ENCODE measurements at places on chromosomes 5 and 9. TPM values are rescaled to one million over a fixed set of nuclear protein-coding genes. Genes with fewer than 3 reads are reported as not detected.

GRCh38 chr9:134432471-134432870 lies 106.2 kb downstream of the RXRA start:
- DNase-seq = no peak

DNA sequence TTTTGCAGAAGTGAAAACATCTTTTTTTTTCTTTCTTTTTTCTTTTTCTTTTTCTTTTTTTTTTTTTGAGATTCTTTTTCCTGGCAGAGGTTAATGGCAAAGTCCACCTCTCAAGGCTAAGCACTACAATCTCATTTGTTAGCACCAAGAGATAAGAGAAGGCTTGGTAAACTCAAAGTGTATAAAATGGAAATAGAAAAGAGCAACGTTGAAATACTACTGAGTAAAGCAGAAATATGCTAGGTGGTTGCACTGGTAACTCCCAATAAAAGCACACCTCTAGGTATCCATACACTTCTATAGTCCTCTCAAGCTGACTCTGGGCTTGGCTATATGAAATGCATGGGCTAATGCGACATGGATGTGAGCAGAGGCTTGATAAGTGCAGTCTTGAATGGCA lies 188.9 kb downstream of the RAB3C start:
- no peak for DNase-seq

DNA sequence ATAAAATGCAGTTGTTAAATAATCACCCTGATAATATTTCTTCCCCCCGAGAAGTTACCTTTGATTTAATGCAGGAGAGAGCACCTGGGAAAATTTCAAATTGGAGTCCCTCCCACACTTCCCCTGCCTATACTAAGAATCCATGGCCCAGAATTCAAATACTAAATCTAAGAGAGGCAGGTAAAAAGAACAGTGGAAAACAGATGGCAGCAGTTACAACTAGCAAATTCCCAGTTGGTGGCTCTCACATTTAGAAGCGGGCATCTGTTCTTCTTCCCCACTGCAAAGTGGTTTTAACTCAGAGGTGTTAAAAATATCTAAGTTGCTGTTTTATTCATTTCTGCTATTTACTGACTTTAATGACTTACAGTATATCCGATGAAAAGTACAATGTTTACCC lies 210.4 kb upstream of the ELAVL2 start:
- no peak for DNase-seq

DNA sequence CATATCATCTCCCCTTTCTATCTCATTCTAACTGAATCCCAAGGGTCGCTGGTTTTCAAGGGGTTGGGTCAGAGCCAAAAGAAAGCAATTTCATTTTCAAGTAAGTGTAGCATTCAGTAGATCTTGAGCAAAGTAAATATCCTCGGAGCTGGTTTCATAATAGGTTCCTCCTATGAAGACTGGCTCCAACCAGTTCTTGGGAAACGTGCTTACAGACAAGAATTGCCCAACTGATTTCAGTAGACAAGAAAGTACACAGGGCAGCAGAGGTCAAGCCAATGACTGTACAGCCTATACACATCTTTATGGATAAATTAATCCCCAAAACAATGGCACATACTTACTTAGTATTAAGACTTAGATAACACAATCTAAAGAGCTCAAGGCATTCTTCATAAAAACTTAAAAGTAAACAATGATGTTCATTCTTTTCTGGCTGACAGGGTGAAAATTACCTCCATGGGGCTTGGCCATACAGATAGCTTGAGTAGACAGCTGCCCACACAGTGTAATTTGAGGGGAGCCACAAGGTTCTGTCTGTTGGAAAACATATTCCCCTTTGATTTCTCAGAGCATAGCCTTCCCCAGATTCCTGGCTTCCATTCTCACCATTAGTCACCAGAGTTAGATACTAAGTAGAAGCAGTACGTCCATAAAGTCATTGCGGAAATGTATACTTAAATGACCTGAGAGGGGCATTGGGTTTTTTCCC lies 163.9 kb downstream of the ARRDC3 start:
- DNase-seq = peak; percentile 25

Gene CCNO
- polyA plus RNA-seq = 0.18 TPM

- no peak for DNase-seq
Measured at GRCh38 chr5:134008266-134008749, 3.5 kb upstream of the VDAC1 start.

DNA sequence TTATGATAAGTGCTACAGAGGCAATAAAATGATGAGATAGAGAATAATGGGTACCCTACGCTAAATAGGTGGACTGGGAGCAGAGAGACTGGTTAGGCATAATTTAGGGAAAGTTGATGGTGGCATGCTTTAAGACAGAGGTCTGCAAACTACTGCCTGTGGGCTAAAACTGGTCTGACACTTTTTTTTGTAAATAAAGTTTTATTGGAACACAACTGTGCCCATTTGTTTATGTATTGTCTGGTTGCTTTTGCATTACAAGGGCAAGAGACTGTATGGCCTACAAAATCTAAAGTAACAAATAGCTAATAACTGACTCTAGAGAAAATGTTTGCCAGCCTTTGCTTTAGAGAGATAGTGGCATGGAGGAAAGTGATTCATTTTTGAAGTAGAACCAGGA lies 2.5 kb downstream of the ERCC6L2 start:
- DNase-seq = no peak

- DNase-seq = no peak
Measured at GRCh38 chr5:132102101-132102701, 28.6 kb downstream of the CSF2 start.

- DNase-seq = no peak
Measured at GRCh38 chr5:39299962-39300361, 64.3 kb downstream of the C9 start.

DNA sequence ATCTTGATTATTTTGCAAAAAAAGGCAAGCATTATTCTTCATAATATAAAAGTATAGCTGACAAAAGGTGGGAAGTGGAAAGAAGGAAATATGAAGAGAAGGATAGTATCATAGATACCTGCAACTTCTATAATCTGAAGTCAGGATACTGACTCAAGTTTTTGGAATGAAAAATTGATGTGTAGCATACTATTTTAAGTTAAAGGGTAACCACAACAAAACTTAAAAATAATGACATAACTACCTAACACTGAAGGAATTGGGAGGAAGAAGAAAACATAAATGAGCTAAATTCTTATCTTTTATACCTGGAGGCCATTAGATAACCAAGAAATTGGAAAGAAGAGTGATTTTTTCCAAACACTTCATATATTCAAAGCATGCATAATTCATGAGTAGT lies 51.8 kb upstream of the TLE1 start:
- DNase-seq = no peak

DNA sequence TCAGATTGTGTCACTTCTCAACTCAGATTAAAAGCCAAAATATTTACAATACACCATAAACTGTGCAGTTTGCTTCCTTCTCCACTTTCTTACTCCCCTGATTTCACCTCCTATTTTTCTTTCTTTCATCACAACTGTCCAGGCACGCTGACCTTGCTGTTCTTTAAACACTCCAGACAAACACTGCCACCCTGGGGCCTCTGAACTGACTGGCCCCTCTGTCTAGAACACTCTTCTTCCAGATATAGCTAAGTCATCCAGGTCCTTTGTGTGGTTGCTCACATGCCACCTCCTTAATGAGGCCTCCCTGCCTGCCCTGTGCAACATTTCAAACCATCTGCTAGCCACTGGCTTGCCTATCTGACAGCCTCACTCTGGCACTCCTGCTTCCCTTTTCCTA lies 46.6 kb downstream of the ATG10 start:
- DNase-seq = no peak

DNA sequence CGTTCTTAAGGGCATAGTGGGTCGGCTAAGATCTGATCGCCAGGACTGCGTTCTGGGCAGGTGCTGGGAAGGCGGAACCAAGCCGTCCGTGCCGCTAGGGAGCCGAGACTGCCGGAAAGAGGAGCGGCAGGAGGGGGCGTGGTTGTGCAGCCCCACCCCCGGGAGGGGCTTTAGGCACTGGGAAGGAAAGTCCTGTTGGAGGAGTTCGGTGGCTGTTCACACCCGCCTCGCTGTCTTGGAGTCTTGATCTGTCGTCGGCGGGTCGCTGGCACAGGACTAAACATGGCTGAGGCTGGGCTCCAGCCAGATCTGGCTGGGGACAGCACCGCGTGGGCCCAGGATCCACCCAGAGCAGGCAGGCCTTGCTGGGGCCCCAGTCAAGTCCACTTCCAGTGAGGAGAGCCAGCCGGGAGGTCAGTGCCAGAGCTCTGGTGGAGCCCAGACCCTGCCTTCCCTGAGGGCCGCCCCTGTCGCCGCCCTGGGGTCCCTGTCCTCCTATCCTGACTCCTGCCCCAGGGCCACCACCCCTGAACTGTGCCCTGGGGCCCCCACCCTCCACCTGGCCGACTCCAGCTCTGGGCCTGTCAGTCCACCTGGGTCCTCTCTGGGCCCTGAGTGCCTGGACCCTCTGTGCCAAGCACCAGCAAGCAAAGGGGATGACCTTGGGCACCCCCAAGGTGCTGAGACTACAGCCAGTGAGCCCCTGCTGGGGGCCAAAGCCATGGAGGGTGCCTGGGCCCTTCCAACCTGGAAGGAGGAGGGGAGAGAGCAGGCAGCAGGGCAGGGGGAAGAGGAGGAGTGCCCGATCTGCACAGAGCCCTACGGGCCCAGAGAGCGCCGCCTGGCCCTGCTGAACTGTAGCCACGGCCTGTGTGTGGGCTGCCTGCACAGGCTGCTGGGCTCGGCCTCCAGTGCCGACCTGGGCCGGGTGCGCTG lies 4.5 kb downstream of the RNF208 start:
- DNase-seq = no peak

- DNase-seq = no peak
Measured at GRCh38 chr5:9652295-9652694, 22.1 kb upstream of the TAS2R1 start.

DNA sequence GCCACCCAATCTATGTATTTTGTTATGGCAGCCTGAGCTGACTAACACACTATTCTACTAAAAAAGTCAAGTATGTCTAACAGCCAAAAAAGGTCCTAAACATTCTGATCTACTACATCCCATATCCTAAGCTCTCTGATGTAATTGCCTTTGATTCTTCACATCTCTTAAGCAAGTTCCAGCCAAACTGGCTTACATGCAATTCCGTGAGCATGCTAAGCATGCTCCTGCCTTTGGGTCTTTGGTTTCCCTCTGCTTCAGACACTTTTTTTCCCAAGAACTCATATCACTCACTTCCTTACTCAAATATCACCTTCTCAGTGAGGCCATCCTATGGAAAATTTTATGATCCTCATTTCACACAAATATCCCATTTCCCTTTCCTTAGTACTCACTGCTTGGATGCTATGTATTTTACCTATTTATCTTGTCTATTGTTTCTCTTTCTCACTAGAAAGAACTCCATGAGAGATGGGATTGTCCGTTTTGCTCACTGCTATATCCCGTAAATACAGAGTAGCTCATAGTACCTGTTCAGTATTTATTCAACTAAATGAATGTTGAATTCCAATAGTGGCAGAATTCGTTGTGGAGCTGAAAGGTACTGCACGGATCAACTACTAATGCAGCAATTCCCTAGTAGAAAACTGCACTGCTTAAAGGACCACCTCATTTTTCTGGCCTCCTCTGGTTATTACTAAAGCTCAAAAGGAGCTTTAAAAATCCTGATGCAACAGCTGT lies 2.3 kb upstream of the SLC12A2 start:
- no peak for DNase-seq

GRCh38 chr5:116498503-116499048 lies 76.0 kb downstream of the SEMA6A start:
- no peak for DNase-seq

Gene NTNG2
- polyA plus RNA-seq = 0.44 TPM

DNA sequence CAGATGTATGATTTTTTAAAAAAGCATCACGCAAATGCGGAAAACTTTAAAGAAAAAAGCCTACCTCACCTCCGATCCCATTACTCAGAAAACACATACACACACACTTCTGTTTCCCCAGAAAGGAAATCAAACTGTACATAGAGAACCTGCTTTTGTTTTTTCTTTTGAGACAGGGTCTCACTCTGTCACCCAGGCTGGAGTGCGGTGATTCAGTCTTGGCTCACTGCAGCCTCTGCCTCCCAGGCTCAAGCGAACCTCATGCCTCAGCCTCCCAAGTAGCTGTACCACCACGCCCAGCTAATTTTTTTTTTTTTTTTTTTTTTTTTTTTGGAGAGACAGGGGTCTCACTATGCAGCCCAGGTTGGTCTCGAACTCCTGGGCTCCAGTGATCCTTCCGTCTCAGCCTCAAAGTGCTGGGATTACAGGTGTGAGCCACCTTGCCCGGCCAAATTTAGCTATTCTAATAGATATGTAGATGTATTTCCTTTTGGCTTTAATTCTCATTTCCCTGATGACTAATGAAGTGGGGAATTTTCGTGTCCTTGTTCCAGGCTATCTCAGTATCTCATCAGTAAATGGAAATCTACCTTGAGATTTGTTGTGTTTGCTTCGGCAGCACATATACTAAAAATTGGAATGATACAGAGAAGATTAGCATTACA lies 25.7 kb upstream of the EEIG1 start:
- no peak for DNase-seq

- no peak for DNase-seq
Measured at GRCh38 chr5:150809363-150809762, 30.8 kb downstream of the SMIM3 start.

DNA sequence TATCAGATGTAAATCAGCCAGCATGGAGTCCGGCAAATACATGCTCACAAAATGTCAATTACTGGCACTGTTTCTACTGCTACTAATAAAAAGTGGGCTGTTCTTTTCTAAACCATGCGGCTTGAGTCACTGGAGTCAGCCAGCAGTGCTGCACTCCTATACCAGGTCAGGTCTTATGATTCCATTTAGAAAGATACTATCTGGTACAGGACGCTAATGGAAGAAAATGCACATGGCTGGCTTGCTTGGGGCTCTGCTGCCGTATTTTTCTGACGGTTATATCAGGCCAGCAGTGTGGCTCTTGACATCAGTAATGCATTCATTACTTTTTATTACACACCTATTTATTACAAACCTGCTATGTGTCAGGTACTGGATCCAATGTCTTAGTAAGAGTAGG lies 74.3 kb downstream of the NDFIP1 start:
- DNase-seq = no peak

Gene CD274
- 3.8 TPM for polyA plus RNA-seq

Gene SEMA6A
- 0.23 TPM for polyA plus RNA-seq

DNA sequence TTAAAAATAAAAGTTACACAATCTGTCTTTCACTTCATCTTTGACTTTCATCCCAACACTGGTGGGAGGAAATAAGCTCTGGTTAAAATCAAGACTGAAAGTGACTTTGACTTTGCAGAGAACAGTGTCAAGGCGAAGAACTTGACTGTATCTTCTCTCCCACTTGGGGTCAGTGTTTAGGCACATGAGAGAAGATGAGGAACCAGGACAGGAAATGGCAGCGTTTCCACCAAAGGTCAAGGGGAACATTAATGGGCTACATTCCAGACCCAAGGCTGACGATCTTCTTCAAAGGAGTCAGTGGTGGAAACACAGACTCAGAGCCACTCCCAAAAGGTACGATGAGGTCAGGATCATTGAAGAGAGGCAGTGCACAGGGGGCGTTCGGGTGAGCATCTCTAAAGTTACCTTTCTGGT lies 409.5 kb downstream of the ARHGEF28 start:
- no peak for DNase-seq

GRCh38 chr9:83523684-83524083 lies 14.5 kb downstream of the FRMD3 start:
- no peak for DNase-seq

GRCh38 chr9:124673063-124673462 lies 98.0 kb downstream of the NR6A1 start:
- no peak for DNase-seq

GRCh38 chr9:34496149-34496712 lies 26.6 kb downstream of the ENHO start:
- DNase-seq = no peak

GRCh38 chr5:145293716-145294115 lies 541.4 kb downstream of the PRELID2 start:
- DNase-seq = no peak

Measured in BJ (cell line).